Effector memory CD8-positive, alpha-beta T cell (primary cell): ENCODE measurements at places on chromosomes 3 and 15.

DNA sequence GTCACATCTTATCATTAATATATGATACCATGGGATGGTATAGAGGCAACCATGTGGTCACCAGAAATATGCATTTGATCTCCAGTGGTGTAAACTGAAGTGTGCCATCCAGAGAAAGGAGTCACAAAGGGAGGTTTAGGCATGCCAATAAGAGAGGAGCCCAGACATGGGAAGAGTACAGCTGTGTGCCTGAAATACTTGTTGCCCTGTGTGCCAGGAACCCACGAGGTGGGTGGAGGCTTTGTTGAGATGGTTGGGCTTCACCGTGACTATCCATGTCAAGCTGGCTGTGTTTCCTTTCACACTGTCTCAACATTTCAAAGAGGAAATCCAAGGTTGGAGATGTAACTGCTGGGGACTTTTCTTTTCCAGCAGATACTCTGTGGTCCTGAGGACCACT lies 43.5 kb downstream of the CACNA2D3 start:
- no peaks in the 10 kb centered on the region for H3K4me1 ChIP-seq
- H3K36me3 ChIP-seq, result no peaks in the 10 kb centered on the region
- H3K27me3 ChIP-seq, result peaks cover 9% of the 10 kb centered on the region

DNA sequence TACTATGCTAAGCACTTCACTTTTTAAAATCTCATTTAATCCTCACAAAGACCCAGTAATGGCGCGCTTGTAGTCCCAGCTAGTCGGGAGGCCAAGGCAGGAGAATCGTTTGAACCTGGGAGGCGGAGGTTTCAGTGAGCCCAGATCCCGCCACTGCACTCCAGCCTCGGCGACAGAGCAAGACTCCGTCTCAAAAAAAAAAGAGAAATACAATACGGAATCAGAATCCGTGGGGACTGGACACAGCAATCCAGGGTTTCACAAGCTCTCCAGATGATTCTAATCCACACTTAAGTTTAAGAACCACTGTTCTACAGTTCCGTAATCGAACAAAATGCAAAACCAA lies 426 bp upstream of the SUMF1 start:
- no peak for DNase-seq
- peaks cover 18% of the 10 kb centered on the region for H3K4me1 ChIP-seq
- peaks cover 11% of the 10 kb centered on the region for H3K36me3 ChIP-seq
- H3K27ac ChIP-seq, result peak overlapping the region; percentile 92
- H3K27me3 ChIP-seq, result no peaks in the 10 kb centered on the region

DNA sequence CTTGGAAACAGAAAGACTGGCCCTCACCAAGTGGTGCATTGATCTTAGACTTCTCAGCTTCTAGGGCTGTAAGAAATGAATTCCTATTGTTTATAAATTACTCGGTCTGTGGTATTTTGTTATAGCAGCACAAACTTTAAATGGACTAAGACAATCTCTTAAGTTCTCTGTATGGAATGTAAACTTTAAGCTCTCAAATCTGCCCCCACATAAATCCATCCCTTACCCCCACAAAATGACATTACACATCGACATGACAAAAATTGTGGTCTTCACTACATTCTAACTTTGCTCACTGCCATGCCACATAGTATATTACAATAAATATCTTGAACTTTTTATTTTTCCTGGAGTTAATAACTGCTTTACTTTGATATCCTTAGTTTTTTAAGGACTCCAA lies 121.3 kb downstream of the MYLK start:
- DNase-seq, result no peak
- H3K4me1 ChIP-seq, result no peaks in the 10 kb centered on the region
- H3K27ac ChIP-seq, result no peak overlapping the region
- no peaks in the 10 kb centered on the region for H3K36me3 ChIP-seq

- H3K4me3 ChIP-seq, result peak overlapping the region; percentile 82
- peaks cover 21% of the 10 kb centered on the region for H3K4me1 ChIP-seq
- H3K36me3 ChIP-seq, result peaks cover 12% of the 10 kb centered on the region
- DNase-seq, result no peak
- H3K27ac ChIP-seq, result peak overlapping the region; percentile 94
Measured at GRCh38 chr15:78265137-78265460, 737 bp downstream of the DNAJA4 start.

DNA sequence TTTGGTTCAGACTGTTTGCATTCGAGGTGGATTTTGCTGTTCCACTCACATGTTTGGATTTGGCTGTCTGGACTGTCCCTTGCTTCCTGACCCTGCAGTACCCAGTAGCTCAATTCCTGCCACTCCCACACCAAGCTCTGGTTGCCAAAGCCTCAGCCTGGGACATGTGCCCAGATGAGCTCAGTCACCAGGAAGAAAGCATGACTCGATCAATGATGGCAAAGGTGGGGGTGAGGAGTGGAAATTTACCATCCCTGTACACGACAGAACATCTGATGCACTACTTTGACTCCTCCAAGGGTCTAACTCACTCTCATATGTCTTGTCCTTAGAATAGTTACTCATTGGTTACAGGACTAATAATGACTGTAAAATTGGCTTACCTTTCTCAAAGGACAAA lies 45.2 kb downstream of the ZNF385D start:
- H3K27ac ChIP-seq, result no peak overlapping the region
- no peaks in the 10 kb centered on the region for H3K27me3 ChIP-seq
- H3K4me3 ChIP-seq, result no peak overlapping the region
- H3K4me1 ChIP-seq, result no peaks in the 10 kb centered on the region
- no peak for DNase-seq

- no peak overlapping the region for H3K4me3 ChIP-seq
- H3K36me3 ChIP-seq, result no peaks in the 10 kb centered on the region
- no peak for DNase-seq
- H3K4me1 ChIP-seq, result peaks cover 11% of the 10 kb centered on the region
- H3K27me3 ChIP-seq, result peaks cover 6% of the 10 kb centered on the region
Measured at GRCh38 chr15:80769153-80769828, 9.9 kb upstream of the CEMIP start.

GRCh38 chr15:57149196-57149595 lies 227.1 kb upstream of the CGNL1 start:
- no peak overlapping the region for H3K27ac ChIP-seq
- no peak for DNase-seq
- no peak overlapping the region for H3K4me3 ChIP-seq
- no peaks in the 10 kb centered on the region for H3K36me3 ChIP-seq
- H3K4me1 ChIP-seq, result peaks cover 22% of the 10 kb centered on the region
- H3K27me3 ChIP-seq, result no peaks in the 10 kb centered on the region

DNA sequence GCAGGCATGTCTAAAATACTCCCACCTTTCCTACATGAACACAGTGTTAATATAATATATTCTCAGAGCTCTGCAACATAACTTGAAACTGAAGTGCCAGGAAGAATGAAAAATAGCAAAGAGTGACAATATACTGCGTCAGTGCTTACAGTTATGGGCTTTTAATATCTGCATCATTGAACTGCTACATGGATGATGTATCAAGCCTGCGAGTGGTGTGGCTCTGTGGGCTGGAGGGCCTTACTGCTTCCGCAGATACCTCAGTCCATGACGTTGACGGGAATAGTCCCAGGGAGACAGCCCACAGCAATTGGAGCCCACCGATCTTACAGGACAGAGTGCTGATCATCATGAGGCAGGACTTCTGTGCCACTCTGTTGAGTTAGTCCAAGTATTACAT lies 727.0 kb downstream of the NR2F2 start:
- H3K4me3 ChIP-seq, result no peak overlapping the region
- H3K4me1 ChIP-seq, result no peaks in the 10 kb centered on the region
- H3K36me3 ChIP-seq, result no peaks in the 10 kb centered on the region
- H3K27me3 ChIP-seq, result no peaks in the 10 kb centered on the region

DNA sequence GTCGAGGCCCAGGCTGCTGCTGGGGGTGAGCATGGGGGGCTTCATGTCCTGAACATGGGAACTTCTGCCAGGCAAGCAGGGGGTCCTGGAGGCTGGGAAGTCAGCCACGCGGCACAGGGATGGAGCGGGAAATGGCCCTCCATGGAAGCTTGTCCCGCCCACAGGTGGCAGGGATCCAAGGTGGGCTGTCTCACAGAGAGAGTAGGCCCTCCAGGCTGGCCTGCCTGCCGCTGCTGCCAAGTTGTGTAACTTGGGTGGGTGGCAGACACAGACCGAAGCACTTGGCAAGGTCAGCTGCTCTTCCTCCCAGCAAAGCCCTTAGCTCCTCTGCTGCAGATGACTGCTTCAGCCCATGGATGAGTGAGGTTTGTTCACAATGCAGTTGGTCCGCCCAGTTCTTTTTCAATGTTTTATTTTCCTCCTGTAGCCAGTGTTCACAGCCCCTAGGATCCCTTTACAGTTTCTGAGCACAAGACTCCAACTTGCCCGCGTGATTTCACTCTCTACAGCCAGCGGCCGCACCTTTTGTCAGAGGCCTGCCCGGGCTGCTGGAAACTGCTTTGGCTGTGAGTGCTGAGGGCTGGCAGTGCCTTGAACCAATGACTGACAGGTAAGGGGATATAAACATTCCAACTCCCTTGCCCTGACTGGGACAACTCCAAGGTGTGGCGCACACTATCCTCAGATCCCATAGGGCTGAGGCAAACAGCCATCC lies 26.7 kb downstream of the HCN4 start:
- no peak for DNase-seq
- H3K36me3 ChIP-seq, result no peaks in the 10 kb centered on the region
- H3K4me1 ChIP-seq, result no peaks in the 10 kb centered on the region

DNA sequence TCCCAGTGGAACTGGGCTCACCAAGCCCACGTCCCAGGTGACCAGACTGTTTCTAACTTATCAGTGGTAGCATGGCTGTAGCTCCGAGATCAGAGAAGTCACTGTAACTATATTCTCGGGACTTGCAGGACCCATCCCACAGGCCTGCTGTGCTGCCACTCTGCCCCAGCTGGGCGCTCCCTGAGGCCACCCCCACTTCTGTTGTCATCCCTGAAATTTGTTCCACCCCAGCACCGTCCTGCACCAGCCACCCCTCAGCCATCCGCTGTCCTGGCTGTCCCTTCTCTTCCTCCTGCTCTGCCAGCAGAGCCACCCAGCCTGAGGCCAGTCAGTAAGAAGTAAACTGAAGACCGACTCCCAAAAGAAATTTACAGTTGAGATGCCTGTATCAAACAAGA lies 33.0 kb upstream of the VILL start:
- H3K4me3 ChIP-seq, result no peak overlapping the region
- H3K36me3 ChIP-seq, result no peaks in the 10 kb centered on the region
- H3K27me3 ChIP-seq, result no peaks in the 10 kb centered on the region
- peak overlapping the region; percentile 80 for H3K27ac ChIP-seq
- H3K4me1 ChIP-seq, result peaks cover 7% of the 10 kb centered on the region

DNA sequence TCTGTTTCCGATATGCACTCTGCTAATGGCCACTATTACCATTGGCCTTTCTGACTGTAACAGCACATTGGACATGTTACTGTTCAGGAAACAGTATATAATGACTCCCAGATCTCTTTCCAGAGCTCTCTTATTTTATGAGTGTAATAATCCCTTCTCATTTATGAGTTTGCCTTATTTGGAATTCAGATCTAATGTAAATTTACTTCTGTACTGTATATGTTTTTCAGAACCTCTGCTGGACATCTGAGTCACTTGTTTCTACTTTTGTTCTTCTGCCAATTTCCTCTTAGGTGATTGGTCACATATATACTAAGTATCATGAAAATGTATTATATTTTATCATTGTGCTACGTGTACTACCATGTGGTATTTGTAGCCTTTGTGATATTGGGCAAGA lies 30.5 kb downstream of the RSRC1 start:
- H3K27me3 ChIP-seq, result no peaks in the 10 kb centered on the region
- H3K4me3 ChIP-seq, result no peak overlapping the region
- H3K27ac ChIP-seq, result no peak overlapping the region
- H3K36me3 ChIP-seq, result peaks cover 6% of the 10 kb centered on the region

GRCh38 chr3:38723569-38724391 lies 74.3 kb upstream of the SCN5A start:
- H3K27me3 ChIP-seq, result peaks cover 65% of the 10 kb centered on the region
- no peak for DNase-seq
- peaks cover 3% of the 10 kb centered on the region for H3K36me3 ChIP-seq
- H3K4me3 ChIP-seq, result no peak overlapping the region
- no peak overlapping the region for H3K27ac ChIP-seq
- no peaks in the 10 kb centered on the region for H3K4me1 ChIP-seq

GRCh38 chr15:90264671-90265070 lies 801 bp upstream of the NGRN start:
- DNase-seq, result peak; percentile 6
- H3K4me3 ChIP-seq, result peak overlapping the region; percentile 100
- H3K36me3 ChIP-seq, result peaks cover 27% of the 10 kb centered on the region
- peaks cover 33% of the 10 kb centered on the region for H3K4me1 ChIP-seq

DNA sequence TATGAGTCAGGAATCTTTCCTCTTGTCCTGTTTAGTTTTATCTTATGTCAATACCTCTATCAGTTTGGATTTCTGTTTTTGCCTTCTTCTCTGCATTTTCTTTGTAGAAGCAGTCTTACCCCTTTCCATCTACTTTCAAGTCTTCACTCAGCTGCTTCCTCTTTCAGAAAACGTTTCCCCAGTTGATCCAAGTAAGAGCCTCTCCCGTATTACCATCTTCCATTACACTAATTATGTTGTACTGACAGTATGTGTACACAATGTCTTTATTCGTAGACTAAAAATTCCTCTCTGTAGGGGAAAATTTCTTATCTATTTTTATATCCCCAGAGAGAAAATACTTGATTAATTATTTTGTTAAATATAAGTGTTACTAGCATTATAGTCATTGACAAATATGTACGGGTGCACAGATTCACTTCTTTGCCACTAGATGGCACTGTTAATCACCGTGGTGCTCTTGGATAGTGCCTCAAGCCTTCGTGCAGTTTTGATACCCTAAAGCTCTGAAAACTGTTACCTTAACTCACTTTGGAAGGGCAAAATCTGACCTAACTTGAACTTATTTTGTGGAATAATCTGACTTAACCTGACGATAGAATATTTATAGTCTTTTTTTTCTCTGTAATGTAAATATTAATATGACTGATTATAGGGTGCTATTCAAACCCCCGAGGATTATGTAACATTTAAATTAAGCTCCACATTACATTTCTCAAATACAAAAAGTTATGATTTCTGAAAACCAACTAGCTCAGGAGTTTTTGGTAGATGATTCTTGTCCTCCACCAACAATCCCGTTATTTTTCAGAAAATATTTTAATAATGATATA lies 74.2 kb upstream of the POU1F1 start:
- no peaks in the 10 kb centered on the region for H3K27me3 ChIP-seq
- H3K27ac ChIP-seq, result no peak overlapping the region
- no peak overlapping the region for H3K4me3 ChIP-seq
- no peaks in the 10 kb centered on the region for H3K4me1 ChIP-seq
- H3K36me3 ChIP-seq, result no peaks in the 10 kb centered on the region

GRCh38 chr3:9168241-9168741 lies 81.2 kb downstream of the SRGAP3 start:
- H3K36me3 ChIP-seq, result no peaks in the 10 kb centered on the region
- DNase-seq, result no peak
- no peak overlapping the region for H3K4me3 ChIP-seq
- peaks cover 11% of the 10 kb centered on the region for H3K27me3 ChIP-seq
- H3K4me1 ChIP-seq, result peaks cover 11% of the 10 kb centered on the region

DNA sequence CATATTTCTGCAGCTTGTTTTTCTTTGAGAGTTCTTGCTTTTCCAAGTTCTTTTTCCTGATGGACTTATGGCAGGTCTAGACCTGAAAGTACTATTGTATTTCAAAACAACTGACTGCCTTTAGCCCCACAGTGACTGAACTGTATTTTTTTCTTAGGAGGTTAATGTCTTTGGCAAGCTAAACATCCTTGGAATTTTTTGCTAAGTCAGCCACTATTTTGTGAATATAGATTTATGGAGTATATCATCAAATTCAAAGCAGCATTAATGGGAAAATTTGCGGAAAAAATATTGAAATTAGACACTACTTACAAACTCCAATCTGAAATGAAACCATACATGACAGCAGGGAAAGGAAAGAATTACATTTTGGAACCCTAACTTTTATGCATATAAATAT lies 8.6 kb downstream of the PIK3CA start:
- H3K36me3 ChIP-seq, result no peaks in the 10 kb centered on the region
- peaks cover 51% of the 10 kb centered on the region for H3K4me1 ChIP-seq
- DNase-seq, result no peak
- no peaks in the 10 kb centered on the region for H3K27me3 ChIP-seq
- no peak overlapping the region for H3K27ac ChIP-seq
- no peak overlapping the region for H3K4me3 ChIP-seq
